Activated effector memory CD4-positive, alpha-beta T cell treated with anti-CD3 and anti-CD28 coated beads, Interleukin-2, amount 50 U/mL, for 16 hours (primary cell): ENCODE measurements at places on chromosomes 13 and 19.
A peak's percentile ranks its signal among the peaks of the same experiment; 100 is the strongest.

DNA sequence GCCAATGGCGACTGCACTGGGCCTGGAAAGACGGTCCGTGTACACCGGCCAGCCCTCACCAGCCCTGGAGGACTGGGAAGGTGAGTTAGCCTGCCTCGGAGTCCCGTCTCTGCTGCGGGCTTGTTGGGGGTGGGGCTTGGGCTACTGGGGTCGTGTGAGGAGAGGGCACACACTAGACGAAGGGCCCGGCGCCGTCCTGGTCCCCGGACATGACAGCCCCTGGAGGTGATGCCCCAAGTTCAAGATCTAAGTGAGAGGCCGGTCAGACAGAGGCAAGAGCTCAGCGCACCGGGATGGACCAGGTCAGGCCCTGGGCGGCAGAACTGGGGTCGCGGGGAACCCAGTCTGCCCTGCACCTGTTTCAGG, 1.6 kb downstream of the CILP2 start:
- DNase-seq, result no peak

GRCh38 chr19:3543150-3544057, 4.4 kb downstream of the TEKTIP1 start:
- no peak for DNase-seq

- DNase-seq, result peak; percentile 80
Measured at GRCh38 chr13:99425485-99426341, 75.6 kb upstream of the TM9SF2 start.

GRCh38 chr19:49767967-49768581, 1.3 kb downstream of the AP2A1 start:
- no peak for DNase-seq

- no peak for DNase-seq
Measured at GRCh38 chr13:30308548-30308947, 1.2 kb upstream of the KATNAL1 start.

- no peak for DNase-seq
Measured at GRCh38 chr13:91639330-91639729, 240.9 kb downstream of the GPC5 start.

DNA sequence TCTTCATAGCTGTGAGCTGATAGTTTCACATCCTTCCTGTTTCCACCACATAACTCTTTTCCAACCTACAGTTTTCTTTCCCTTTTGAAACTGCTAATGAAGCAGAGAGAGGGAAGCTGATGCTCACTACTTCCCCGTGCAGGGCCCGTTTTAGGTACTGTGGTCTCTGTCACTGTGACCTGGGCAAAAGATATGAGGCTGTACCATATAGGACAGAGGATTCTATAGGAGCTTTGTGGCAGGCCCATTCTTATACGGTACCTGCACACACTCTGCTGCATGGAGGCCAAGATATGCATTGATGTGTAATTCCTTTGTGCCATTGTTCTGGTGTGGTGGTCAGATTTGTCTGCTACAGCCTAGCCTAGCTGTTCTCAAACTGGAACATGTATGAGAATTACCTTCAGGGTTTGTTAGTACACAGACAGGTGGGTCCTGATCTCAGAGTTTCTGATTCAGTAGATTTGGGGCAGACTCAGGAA, 577.3 kb downstream of the LMO7 start:
- no peak for DNase-seq

DNA sequence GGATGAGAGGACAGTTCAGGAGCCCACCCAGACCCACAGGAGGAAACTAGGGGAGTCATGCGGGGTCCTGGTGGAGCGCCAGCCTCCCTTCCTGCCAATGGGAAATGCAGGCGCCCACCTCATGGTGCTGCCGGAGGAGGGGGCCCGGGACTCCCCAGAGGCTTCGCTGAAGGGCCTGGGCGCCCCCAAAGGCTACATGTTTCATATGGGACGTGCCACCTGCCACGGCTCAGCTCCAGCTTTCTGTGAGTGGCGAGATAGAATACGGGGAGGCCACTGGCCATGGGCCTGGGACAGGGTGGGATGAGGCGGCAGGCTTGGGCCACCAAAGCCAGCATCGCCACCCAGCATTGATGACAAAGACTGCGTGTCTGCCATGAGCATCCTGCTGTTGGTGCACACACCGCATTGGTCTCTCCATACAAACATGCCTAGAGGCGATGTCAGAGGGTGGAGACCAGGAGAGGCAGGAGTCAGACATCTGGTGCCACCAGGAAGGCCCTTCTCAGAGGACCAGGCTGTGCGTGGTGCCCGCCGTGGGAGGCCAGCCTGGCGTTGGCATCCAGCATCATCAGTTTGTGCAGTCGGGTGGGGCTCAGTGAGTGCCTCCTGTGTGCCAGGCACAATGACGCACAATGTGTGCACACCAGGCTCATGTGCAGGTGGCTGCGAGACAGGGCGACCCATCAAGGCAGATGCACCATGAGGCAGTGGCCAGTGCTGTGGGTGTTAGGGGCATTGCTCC, 1.2 kb upstream of the F10 start:
- DNase-seq, result peak; percentile 50

- no peak for DNase-seq
Measured at GRCh38 chr19:39132344-39132969, 6.9 kb downstream of the PAK4 start.

DNA sequence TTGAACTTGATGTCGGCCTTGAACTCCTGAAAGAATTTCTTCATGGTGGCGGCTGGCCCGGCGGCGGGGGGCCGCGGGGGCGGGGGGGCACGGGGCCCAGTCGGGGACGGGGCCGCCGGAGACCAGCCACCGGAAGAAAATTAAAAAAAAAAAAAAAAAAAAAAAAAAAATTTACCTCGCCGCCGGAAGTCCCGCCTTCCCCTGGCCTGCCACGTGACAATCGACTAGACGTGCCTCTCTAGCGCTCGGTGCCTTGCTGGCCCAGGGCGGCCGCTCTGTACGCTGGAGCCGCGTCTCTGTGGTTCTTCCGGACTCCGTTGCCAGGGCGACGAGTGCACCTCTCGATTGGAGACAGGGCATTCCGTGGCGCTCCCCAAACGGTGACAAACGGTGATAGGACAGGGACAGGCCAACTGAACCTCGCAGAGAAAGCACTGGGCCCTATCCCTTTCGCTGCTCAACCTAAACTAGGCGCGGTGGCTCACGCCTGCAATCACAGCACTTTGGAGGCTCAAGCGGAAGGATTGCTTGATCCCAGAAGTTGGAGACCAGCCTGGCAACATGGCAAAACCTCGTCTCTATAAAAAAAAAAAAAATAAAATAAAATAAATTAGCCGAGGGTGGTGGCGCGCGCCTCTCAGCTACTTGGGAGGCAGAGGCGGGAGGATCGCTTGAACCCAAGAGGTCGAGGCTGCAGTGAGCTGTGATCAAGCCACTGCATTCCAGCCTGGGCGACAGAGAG, at the start of gene UBXN6:
TSS of gene UBXN6 (minus strand) at position 141 of the 742 bp plus-strand sequence. CDS start at position 44, 97 bp downstream.
- DNase-seq, result peak; percentile 99

GRCh38 chr13:60213236-60213744, 49.6 kb upstream of the DIAPH3 start:
- DNase-seq, result no peak

DNA sequence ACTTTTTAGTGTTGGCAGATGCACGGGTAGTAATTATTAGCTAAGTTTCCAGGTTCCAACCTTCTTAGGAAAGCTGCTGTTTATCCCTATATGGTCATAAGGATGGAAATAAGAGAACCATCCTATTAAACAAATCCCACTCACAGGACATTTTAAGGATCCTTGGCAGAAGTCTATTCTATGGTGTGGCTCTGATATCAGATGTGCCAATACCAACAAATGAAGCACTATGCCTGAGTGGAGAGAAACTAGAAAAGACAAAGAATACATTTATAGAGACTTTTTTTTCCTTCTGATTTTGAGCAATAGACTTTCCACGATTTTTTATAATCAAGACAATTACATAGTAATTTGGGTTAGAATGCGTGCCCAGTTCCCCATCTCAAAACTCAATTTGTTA, 12.6 kb downstream of the PCDH17 start:
- DNase-seq, result no peak

DNA sequence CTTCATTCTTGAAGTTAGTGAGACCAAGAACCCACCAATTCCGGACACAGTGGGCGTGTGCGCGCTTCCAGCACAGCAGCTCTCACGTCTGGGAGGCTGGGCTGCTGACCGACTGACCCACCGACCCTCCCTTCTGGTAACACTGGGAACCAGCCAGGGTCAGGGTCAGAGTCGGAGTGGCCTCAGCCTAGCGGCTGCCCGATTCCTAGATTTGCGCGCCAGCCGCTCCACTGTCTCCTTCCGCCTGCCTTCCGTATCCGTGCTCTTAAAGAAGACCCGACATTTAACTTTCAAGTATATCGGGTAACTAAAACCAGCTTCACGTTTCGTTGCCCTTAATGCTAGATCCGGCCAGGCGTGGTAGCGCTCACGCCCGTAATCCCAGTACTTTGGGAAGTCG, 41.1 kb downstream of the SERP2 start:
- no peak for DNase-seq

GRCh38 chr19:46303691-46304397, 7.0 kb downstream of the HIF3A start:
- DNase-seq, result peak; percentile 66

DNA sequence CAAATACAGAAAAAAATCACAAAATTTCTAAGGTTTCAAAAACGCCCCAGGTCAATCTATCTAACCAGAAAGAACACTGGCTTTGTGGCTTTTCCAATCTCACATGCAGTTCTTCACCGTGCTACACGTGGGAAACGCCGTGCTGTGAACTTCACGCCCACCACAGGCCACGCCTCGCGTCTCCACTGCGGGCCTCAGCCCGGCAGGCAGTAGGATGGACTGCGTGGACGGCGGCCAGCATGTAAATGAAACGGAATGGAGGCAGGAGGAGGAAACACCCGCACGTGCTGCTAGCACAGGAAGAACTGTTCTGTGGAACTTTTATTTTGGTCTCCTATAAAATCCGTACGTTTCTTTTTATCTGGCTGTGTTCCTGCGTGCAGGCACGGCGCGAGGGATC, 23.8 kb downstream of the ZNF787 start:
- DNase-seq, result no peak

GRCh38 chr13:95708811-95709500, 32.0 kb downstream of the DNAJC3 start:
- no peak for DNase-seq

DNA sequence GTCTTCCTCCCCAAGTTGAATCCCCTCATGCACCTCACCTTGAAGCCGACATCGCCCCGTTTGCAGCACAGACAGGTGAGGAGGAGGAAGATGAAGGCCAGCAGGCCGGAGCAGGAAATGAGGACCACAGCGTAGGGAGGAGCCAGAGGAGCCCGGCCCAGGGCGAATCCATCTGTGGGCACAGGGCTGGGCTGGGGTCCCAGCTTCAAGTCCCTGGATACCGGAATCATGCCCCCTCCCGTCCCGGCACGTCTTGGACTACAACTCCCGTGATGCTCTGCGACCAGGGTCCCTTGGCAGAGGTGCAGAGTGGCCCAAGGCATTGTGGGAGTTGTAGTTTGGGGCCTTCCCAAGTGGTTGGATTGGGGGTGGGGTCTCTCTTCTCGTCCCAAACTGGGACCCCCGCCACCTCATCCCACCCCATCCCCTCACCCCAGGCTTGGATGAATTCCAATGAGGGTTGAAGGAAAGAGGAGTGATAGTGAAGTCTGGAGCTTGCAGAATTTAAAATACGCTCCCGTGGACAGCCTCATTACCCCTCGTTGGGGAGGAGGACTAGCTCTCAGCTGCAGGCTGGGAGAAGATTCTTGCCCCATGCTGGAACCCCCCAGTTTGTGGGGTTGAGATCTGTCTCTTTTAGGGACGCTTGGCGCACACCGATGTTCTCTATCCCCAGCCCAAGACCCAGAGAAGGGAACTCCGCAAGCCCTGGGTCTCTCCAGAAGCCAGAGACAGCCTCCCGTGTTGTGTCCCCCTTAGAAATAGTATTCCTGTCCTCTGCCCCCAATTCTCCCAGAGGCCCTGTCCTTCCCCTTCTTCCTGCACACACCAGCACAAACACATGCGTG, 990 bp downstream of the LMTK3 start:
- peak; percentile 92 for DNase-seq

GRCh38 chr13:49638744-49639072, 10.4 kb downstream of the ARL11 start:
- no peak for DNase-seq

GRCh38 chr19:50328224-50328872, 829 bp downstream of the KCNC3 start:
- no peak for DNase-seq

- no peak for DNase-seq
Measured at GRCh38 chr19:6119031-6119430, 8.7 kb upstream of the RFX2 start.

GRCh38 chr19:1076046-1076386, 9.0 kb downstream of the ARHGAP45 start:
- DNase-seq, result no peak

DNA sequence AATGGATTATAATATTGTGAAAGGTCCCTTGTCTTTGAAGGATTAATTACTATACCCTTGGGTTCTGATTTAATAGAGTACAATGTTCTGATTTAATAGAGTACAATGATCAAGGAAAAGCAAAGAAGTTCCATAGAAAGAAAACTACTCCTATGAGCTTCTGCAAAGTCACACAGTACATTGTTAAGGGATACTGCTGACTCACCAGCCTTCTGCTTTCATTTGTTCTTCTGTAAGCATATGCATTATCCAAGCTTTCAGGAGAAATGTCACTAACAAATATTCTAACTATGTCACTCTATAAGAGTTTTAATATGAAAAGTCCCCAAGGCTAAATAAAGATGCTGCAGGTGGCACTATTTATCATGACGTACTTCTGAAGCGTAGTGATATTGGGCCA, 396.7 kb downstream of the RFC3 start:
- DNase-seq, result no peak

DNA sequence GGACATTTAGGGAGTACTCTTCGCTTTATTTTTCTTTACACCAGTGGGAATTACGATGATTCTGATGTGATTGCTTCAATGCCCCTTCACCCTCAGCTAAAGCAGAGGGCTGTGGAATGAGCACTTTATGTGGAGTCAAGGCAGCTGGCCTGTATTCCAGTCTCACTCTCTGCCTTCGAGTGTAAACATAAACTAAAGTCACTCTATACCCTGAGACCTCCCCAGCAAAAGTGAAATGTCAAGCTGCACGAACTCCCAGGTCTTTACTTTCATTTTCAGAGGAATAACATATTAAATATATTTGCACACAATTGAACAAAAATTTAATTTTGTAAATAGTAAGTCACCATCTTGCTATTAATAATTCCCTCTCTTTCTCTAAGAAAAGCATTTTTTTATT, 557.1 kb downstream of the DACH1 start:
- DNase-seq, result no peak

DNA sequence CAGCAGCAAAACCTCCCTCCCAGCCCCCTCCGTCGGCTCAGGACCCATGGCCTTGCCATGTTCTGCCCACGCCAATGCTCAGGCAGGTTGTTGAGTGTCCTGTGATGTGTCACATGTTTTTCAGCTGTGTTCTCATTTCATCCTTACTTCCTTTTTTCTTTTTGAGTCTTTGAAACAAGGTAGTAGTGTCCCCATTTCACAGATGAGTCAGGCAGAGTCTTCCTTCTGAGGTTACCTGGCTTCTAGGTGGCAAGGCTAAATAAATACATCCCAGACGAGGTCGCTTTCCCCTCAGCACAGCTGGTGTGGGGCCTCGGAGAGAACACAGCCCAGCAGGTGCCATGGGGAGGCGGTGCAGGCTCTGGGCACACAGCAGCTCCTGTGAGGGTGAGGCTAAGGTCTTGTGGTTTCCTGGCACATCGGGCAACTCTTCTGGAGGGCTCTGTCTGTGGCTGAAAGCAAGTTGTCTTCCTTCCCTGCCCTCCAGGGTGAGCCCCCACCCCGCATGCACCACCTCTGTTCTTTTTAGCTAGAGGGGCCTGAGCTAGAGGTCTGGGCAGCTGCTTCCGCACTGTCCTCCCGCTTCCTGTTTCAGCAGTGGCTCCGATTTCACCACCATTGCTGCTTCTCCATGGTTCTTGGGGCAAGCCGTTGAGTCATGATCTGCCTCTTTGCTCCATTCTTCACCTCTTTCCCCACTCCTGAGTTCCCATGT, 15.1 kb downstream of the PRAM1 start:
- peak; percentile 78 for DNase-seq
